Panc1 (cell line): ENCODE measurements at places on chromosomes 2 and 18. TPM values are rescaled to one million over a fixed set of nuclear protein-coding genes. Genes with fewer than 3 reads are reported as not detected.

The REG1B gene
- 2.0 TPM for total RNA-seq

The CYP20A1 gene
- total RNA-seq, result 19.8 TPM

The COBLL1 gene
- total RNA-seq, result 4.4 TPM

The CPLX4 gene
- total RNA-seq, result not detected

The GREB1 gene
- 0.90 TPM for total RNA-seq

The OXER1 gene
- 0.10 TPM for total RNA-seq

GRCh38 chr2:133674433-133675331, 106.4 kb upstream of the NCKAP5 start:
- no peak for DNase-seq

DNA sequence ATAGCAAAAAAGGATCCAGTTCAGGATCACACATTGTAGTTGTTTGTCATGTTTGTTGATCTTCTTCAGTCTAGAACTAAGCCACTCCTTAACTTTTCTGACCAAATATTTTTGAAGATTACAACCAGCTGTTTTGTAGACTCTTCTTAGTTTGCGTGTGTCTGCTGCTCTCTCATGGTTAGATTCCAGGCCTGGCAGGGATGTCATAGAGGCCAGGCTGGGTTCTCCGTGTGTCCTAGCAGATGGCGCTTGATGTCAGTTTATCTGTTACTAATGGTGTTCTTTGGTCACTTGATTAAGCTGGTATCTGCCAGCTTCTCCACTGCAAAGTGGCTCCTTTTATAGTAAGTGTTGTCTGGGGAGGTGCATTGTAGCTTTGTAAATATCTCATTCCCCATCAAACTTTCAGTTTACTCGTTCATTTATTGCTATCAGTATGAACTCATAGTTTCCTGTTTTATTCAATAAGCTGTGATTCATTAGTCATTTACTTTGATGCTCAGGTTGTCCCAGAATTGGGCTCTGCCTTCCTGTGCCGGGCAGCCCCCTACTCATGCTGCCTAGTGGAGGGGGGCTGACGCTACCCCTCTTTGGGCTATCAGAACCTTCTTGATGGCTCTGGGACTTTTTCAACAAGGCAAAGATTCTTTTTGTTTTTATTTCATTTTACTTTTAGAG, 42.1 kb downstream of the GRHL1 start:
- no peak for DNase-seq

DNA sequence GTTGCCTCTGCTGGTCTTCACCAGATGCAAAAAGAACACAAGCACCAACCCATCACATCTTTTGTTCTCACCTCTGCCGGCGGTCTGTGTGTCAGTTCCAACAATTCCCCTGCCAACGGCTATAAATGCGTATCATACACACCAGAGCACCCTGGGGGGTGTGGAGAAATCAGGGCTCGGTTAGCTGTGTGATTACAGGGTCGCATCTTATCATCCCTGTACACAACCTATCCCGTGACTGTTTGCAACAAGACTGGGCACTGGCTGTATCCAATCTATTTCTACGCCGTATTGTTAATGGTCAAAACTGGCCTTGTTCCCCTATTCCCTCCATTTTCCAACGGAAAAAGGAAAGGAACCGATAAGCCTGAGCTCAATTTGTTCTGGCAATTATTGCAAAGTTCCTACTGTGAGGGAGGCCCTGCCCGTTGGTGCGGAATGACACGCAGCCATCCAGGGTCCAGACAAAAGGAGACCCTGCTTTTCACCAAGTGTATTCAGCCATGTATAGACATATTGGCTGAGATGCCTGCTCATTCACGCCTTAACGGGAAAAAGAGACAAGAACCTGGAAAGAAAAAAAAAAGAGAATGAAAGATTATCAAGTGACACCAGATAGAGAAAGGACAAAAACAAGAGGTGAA, 136.9 kb downstream of the CDH20 start:
- DNase-seq, result no peak

GRCh38 chr2:160940271-160940670, 220.0 kb upstream of the TANK start:
- no peak for DNase-seq

- DNase-seq, result no peak
Measured at GRCh38 chr2:235725841-235726240, 232.0 kb downstream of the AGAP1 start.

GRCh38 chr2:76332871-76333270, 622.2 kb upstream of the GCFC2 start:
- DNase-seq, result no peak

- DNase-seq, result peak; percentile 8
Measured at GRCh38 chr2:204260162-204260877, 285.0 kb upstream of the PARD3B start.

- DNase-seq, result no peak
Measured at GRCh38 chr2:160029270-160029628, 33.2 kb downstream of the PLA2R1 start.

DNA sequence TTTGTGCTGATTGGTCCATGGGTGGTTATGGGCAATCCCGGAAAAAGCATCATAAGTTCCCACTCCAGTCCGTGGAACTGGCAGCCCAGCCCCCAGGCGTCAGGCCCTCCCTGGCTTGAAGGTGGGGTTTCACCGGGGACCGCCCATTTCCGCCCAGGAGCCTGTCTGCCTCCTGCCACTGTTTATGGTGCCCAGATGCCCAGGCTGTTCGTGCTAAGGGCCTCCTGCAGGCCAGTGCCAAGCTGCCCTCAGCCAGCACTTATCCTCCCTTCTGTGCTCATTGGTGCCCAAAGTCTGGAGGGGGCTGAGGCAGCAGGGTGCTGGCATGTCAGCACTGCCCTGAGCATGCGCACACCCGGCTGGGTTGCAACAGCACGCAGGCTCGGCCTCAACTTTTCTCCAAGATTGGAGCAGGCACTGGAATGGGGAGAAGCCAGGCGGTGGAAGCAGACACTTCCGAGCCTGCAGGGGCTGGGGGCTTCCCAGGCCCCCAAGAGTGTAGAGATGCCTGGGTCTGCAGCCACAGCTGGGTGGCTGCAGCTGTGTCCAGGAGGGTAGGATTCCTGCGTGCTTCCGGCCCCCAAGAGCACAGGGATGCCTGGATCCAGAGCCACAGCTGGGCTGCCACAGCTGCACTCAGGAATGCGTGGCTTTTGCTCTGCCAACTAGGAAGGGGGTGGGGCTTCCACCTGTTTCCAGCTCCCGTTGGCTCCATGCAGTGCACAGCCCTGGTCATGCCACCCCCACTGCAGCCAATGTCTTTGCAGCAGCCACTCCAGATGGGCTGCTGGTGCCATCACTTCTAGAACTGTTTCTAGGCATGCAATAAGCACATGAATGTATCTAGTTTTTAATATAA, 74.0 kb downstream of the AGPS start:
- DNase-seq, result no peak

DNA sequence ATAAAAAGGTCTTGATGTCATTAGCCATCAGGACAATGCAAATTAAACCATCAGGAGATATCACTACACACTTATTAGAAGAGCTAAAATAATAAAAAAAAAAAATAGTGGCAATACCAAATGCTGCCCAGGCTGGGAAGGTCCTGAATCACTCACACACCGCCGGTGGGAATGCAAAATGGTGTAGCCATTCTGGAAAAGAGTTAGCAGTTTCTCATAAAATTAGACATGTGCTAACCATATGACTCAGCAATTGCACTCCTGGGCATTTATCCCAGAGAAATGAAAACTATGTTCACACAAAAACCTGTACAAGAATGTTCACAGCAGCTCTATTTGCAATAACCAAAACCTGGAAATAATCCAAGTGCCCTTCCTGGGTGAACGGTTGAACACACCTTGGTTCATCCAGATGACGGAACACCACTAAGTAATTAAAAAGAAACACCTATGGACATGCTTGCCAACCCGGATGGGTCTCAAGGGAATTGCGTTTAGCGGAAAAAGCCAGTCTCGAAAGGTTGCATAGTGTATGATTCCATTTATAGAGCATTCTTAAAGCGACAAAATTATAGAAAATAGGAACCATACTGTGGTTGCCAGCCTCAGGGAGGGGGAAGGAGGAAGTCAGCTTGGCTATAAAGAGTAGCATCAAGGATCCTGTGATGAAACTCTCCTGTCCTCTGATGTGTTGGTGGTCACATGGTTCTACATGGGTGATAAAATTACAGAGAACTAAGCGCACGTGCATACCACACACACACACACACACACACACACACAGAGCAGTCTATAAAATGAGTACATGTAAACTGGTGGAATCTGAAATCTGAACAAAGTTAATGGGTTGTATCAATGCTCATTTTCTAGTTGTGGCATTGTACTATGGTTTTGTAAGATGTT, 4.6 kb downstream of the MBP start:
- DNase-seq, result peak; percentile 96

DNA sequence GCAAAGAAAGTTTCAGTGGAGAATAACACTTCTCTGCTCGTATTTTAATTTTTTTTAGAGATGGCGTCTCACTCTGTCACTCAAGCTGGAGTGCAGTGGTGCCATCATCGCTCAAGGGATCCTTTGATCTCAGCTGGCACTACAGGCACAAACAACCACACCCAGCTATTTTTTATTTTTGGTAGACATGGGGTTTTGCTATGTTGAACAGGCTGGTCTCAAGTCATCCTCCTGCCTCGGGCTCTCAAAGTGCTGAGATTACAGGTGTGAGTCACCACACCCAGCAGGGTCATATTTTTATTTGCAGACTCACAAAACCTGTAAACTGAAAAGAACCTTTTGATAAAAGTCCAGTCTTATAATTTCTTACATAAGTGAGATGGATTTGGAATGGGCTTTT, 2.6 kb downstream of the TRAK2 start:
- no peak for DNase-seq

- DNase-seq, result no peak
Measured at GRCh38 chr18:46399303-46399702, 257.7 kb downstream of the LOXHD1 start.

GRCh38 chr18:3720818-3721545, 271.0 kb downstream of the TGIF1 start:
- DNase-seq, result no peak

DNA sequence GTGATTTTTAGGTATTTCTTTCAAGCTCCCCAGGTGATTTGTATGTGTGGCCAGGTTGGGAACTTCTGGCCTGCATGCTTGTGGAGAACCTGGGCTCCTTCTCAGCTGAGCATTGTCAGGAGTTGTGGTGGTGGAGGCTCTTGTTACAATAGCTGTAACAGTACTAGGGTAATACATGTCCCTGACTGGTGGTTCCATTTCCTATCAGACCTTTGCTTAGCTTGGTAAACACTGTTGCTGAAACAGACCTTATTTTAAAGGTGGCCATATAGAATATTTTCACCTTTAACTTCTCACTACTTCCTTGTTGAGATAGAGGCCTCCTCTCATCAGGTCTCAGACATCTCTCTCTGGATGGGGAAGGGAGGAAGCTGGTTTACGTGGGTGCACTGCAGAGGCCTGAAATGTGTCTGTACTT, 79.2 kb downstream of the SETBP1 start:
- no peak for DNase-seq
